ENCODE measurements at places on chromosomes 12 and 14.

DNA sequence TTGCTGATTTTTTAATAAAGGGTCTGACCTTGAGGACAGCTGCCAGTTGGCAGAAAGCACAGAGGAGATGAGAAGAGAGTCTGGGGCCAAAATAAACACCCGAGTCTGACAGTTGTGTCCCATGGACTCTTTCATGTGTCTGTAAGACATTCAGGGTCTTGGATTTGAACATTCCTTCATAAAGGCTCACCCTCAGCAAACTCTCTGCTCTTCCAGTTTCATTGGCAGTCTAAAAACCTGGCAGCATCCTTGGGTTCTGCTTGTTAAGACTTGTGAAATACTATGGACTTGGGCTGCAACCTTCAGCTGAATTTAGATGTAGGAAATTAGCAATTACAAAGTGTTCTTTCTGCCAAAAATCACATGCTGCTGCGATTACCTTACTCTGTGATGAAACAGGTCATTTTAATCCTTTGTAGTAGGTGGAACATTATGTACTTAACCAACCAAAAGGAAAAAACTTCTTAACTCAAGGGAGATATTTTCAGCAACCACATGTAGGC lies 32.0 kb upstream of the LMNTD1 start:
- no peak for DNase-seq

DNA sequence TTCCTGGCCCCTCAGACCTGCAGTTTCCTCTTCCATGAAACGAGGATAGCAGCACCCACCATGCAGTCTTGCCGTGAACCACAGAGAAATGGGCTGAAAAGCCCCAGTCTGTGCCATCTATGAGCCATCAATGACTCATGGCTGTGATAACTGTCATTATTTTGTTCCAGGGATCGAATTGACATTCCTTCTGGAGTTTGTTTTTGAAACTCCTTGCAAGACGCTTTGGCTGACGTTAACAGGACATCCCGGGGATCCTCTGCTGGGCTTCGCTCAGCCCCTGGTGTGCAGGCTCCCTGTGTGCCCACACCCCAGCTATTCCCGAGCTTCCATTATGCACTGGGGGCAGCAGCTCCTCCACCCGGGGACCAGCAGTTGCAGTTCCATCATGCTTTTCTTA lies 33.8 kb downstream of the MMAB start:
- no peak for DNase-seq

DNA sequence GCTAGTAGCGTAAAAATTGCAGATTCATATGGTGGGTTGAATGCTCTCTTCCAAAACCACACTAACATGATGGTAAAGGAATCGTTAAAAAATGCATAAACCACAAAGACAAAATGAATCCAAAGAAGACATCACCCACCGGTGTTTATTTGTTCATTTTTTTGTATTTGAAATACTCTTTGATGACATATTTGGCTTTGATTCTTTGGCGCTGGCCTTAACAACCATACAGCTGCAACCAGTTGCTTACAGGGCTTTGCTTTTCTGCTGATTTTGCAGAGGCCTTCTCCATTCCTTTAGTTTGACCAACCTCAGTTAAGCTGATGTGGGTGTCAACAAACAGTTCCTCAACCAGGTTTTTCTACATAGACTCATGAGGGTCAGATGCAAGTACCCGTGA lies 103.5 kb downstream of the CACNA1C start:
- DNase-seq, result no peak

GRCh38 chr14:105907276-105907675 lies 380.9 kb downstream of the TMEM121 start:
- DNase-seq, result no peak

DNA sequence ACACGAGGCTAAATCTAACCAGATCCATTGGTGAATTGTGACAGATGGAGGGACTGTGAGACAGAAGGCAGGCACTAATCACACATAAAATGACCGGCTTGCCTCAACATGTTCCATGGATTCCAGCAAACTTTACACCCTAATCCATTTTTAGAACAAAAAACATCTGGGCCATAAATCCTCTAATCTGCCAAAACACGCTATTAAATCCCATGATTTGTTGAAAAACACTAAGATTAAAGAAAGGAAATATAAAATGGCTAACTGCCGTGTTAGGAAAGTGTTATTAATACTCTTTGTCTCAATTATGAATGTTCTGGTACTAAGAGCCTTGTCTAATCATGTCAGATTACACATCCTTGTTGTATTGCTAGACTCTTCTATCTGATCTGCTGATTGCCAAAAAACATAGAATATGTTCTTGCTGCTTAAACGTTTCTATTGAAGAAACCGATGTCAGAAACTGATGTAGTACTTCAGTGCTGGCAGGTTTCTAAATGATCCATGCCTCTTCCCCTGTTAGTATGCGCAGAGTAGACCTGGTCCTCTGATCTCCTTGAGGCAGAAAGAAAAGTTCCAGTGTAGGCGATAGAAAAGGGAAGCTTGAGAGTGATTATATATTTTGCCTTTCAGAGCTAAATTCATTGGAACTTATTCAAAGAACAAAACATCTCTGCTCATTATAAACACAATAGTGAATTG lies 384.9 kb downstream of the SOX5 start:
- no peak for DNase-seq

- no peak for DNase-seq
Measured at GRCh38 chr12:41333974-41334373, 145.9 kb downstream of the PDZRN4 start.

GRCh38 chr14:85281921-85282320 lies 248.0 kb upstream of the FLRT2 start:
- no peak for DNase-seq

- DNase-seq, result no peak
Measured at GRCh38 chr12:113043240-113043639, 13.3 kb upstream of the DTX1 start.

DNA sequence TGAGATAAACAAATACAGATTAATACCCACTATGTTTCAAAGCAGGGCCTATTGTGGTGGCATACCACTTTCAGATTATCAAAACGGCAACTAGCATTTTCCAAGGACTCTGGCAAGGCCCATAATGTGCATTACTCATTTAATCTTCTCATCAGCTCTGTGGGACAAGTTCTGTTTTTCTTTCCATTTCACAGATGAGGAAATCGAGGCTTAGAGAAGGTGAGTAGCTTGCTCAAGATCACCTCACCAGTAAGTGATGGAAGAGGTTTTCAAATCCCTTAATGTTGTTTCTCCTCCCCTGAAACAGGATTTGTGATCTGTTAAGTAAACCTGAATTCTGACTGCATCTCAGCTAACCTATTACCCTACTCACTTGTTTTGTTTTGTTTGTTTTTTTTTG lies 3.9 kb upstream of the PYGL start:
- no peak for DNase-seq

DNA sequence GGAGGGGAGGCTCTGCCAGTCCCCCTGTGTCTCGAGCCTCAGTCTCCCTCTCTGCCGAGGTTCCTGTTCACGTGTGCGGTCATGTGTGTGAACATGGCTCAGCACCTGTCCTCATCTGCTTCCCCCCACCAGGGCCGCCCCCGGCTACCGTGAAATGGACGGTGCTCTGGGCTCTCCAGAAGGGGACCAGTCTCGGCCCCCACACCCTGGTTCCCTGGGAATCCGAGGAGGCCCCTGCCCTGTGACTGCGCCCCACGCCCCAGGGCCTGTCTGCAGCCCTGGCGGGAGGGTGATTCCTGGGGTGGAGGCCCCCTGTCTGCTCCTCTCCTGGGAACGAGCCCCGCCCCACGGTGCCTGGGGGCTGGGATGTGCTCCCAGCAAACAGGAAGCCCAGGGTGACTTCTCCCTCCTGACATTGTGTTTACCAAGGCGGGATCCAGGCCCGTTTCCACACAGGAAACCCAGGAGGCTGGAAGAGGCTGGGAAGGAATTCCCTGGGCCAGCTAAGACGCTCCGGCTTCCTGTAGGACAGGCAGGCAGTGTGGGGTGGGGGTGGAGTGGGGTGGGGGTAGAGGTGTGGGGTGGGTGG lies 46.6 kb downstream of the KIF26A start:
- no peak for DNase-seq

- no peak for DNase-seq
Measured at GRCh38 chr12:109581856-109582255, 8.3 kb downstream of the MVK start.

DNA sequence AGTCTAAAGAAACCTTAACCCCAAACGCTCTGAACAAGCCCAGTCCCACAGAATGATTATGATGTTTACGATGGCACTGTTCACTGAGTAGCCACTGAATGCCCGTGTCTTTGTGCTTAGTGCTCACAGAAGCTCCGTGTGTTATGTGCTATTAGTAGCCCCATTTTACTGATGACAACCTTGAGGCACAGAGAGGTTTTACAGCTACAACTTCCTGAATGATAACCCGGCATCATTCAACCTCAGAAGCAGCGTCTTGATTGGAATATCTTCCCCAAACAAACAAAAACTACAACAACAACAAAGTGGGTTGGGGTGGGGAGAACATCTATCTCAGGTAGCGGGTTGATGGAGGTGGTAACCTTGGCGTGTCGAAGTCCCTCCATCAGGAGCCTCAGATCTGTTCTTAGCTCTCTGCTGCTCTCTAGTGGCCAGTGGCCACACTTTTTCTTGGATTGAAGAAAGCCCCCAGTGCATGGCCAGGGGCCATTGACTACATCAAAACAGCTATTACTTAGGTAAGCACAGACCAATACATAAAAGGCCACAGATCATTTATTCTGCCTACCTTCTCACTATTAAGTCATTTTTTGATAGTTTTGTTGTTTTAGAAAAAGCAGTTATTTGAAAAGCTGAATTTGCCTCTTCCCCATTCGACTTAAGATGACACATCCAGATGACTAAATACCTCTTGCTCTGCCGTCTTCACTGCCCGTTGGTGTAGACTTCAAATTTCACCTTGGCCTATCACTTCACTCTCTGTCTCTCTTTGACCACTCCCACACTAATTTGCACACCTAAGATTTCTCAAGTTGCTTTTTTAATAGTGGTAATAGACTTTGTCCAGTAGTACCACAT lies 376.9 kb downstream of the GALC start:
- DNase-seq, result no peak

GRCh38 chr14:26872515-26873361 lies 274.9 kb upstream of the NOVA1 start:
- DNase-seq, result no peak

- DNase-seq, result no peak
Measured at GRCh38 chr14:79586989-79587598, 624.2 kb downstream of the DIO2 start.

- peak; percentile 69 for DNase-seq
Measured at GRCh38 chr12:120252071-120252906, 13.2 kb downstream of the PXN start.

DNA sequence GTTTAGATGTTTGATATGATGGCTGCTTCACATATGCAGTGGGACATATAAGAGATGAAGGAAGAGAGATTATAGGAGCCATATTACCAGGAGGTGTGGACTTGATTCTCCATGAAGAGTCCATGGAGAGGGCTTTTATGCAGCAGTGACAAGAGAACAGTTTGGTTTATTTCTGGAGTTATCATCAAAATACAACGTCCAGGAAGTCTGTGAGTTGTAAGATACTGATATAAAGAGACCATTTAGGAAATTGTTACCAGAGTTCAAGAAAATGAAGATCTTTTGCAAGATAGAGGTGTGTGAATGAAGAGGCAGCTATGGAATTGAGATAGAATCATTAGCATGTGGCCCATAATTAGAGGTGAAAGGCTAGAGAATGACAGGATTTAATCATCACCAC lies 431.7 kb downstream of the NPAS3 start:
- DNase-seq, result no peak

DNA sequence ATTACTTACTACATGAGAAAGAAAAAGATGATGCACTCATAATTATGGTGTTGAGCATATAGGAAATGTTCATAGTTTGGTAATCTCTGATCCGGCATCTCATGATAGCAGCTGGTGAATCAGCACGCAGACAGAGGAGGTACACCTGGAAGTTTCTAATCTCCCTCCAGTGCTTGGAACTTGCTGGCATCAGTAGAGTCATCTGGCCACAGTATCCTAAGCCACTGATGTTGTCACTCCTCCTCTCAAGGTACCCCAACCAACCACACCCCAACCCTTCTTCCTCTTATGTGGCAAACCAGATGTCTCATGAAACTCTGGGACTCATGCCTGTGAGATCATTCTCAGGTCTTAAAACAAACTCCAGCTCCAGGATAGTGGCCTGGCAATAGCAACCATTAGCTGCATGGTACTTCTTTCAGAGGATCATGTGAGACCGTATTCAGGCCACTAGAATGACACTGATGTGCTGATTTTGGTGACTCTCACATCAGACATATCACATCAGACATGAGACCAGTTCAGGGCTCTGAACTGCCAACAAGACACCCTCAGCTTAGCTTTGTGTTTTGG lies 143.0 kb downstream of the RASSF9 start:
- no peak for DNase-seq

GRCh38 chr12:52156757-52157565 lies 34.9 kb downstream of the KRT80 start:
- peak; percentile 74 for DNase-seq

DNA sequence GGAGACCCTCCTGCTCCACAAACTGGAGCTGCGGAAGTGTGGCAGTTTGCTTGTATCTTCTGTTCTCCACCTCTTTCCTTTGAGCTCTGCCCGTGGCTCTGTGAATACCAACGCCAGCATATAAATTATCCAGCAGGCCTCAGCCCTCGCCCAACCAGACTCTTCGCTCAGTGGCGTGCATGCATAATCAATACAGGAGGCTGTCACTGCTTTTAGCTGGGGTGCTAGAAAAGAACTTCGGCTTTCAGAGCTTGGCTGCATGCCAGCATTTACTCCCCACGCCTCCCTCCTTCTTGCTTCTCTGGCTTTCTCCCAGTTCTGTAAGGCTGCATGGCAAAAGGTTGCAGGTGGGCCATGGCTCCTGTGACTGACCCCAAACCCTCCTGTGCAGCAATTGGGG lies 26.9 kb downstream of the NRXN3 start:
- DNase-seq, result no peak

- peak; percentile 80 for DNase-seq
Measured at GRCh38 chr12:121579981-121580868, 598 bp downstream of the KDM2B start.

DNA sequence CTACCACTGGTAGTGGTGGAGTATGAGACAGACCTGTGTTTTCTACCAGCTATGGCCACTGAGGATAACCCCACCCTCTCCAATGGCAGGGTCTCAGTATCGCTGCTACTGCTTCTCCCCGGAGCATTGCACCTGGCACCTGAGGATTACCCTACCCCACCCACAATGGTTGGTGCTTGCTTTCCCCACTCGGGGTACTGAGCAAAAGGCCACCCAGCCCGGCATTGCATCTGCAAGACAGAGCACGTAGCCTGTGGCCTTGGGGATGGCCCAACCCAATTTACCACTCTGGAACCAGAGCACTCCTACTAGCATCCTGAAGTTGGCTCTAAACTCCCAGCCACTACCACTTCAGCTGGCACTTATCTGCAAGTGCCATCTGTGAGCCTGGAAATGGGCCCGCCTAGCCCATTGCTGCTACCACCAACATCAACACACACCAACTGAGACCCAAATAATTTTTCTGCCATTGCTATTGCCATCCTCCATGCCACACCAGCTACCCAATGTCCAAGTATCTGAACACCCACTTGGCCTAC lies 145.7 kb downstream of the CNTN1 start:
- no peak for DNase-seq

DNA sequence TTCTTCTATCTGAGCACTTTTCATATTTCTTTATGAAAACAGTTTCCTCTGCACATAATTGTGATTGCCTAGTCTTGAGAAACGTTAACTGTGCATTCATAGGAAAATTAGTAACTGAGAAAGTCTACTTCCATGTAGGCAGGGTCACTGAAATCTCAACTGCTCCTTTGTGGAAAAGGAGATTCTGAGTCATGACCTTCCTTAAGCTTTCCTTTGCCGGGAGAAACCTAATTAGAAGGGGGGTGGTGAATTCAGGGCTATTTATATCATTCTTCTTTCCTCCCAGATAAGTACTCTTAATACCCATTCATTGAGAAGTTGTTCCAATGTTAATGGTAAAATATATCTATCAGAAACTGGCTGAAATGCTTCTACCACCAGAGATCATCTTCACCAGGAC lies 751.0 kb upstream of the TMEM132C start:
- no peak for DNase-seq
